IMR-90 (cell line): ENCODE measurements at places on chromosomes 13 and 19. TPM values are rescaled to one million over a fixed set of nuclear protein-coding genes. Genes with fewer than 3 reads are reported as not detected.

The MAMSTR gene
- 0.18 and 0.28 TPM in 2 replicates for total RNA-seq

The ZNF296 gene
- total RNA-seq = not detected in 2 replicates

The LYL1 gene
- 0.28 and 0.36 TPM in 2 replicates for total RNA-seq

The FCER2 gene
- not detected in 2 replicates for total RNA-seq

The ERVV-1 gene
- total RNA-seq = not detected in 2 replicates

The NDFIP2 gene
- total RNA-seq = 25.8 and 48.9 TPM in 2 replicates

- H3K4me3 ChIP-seq = no peak overlapping the region
- H3K27me3 ChIP-seq = peaks cover 6% of the 10 kb centered on the region
- H3K36me3 ChIP-seq = no peaks in the 10 kb centered on the region
Observed at GRCh38 chr13:33678906-33679657, 138.9 kb upstream of the RFC3 start.

DNA sequence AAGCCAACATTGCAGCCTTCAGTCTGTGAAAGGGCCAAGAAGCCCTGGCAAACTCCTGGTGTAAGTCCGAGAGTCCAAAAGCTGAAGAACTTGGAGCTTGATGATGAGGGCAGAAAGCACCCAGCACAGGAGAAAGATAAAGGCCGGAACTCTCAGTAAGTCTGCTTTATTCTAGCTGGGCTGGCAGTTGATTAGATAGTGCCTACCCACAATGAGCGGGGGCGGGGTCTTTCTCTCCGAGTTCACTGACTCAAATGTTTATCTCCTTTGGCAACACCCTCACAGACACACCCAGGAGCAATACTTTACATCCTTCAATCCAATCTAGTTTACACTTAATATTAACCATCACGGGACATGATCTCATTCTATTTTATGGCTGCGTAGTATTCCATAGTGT, 1317.1 kb downstream of the SLITRK1 start:
- no peak for DNase-seq
- H3K4me3 ChIP-seq = no peak overlapping the region

DNA sequence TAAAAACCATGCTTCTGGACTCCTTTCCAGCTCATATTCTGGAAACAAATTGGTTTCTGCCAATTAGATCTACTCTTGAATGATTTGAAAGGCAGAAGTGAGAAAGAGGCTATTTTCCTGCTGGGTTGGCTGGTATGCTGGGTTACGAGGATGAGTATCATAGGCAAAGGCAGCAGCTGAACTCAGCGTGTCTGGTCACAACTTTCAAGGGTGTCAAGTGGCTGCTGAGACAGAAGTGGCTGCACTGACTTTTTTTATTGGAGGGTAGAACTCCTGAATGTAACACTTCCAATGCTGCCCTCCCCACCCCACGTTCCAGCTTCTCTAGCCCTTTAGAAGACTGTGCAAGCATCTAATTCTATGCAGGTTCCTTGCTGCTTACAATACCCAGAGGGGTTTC, 8.3 kb upstream of the DZIP1 start:
- DNase-seq = no peak
- H3K4me3 ChIP-seq = no peak overlapping the region
- peaks cover 13% of the 10 kb centered on the region for H3K27me3 ChIP-seq
- no peaks in the 10 kb centered on the region for H3K4me1 ChIP-seq
- H3K27ac ChIP-seq = no peak overlapping the region
- no peaks in the 10 kb centered on the region for H3K36me3 ChIP-seq

DNA sequence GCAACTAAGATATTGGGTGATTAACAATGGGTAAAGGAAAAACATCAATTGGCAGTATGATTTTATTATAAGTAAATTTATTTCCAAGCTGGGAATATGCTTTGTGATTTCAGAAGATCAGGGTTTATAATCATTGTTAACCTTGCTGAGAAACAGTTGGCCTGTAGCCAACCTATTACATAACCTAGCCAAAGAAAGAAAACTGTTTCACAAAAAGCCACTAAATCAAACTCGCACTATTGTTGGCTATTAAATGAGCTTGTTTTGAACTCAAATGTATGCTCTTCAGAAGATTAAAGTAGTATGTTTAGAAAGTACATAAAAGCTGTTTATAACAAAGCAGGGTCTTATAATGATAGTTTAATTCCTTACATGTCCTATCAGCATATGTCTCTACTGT, 151.7 kb downstream of the LHFPL6 start:
- H3K27me3 ChIP-seq = no peaks in the 10 kb centered on the region
- H3K36me3 ChIP-seq = no peaks in the 10 kb centered on the region
- peaks cover 4% of the 10 kb centered on the region for H3K4me1 ChIP-seq
- no peak overlapping the region for H3K27ac ChIP-seq
- peak; percentile 16 for DNase-seq

- no peaks in the 10 kb centered on the region for H3K27me3 ChIP-seq
- no peak for DNase-seq
- no peaks in the 10 kb centered on the region for H3K36me3 ChIP-seq
- no peaks in the 10 kb centered on the region for H3K4me1 ChIP-seq
Observed at GRCh38 chr13:90968166-90968904, 379.2 kb upstream of the MIR17HG start.

GRCh38 chr13:48317511-48318376, 14.2 kb downstream of the RB1 start:
- H3K4me3 ChIP-seq = no peak overlapping the region
- DNase-seq = no peak
- H3K27ac ChIP-seq = no peak overlapping the region
- H3K36me3 ChIP-seq = peaks cover 21% of the 10 kb centered on the region

- peak; percentile 18 for DNase-seq
- H3K4me1 ChIP-seq = no peaks in the 10 kb centered on the region
- H3K27ac ChIP-seq = no peak overlapping the region
Observed at GRCh38 chr19:50046649-50047503, 21.1 kb downstream of the ZNF473 start.
